ENCODE measurements at places on chromosomes 12 and 14.

GRCh38 chr12:87368259-87368658 lies 660.9 kb downstream of the C12orf50 start:
- peak; percentile 78 for DNase-seq

DNA sequence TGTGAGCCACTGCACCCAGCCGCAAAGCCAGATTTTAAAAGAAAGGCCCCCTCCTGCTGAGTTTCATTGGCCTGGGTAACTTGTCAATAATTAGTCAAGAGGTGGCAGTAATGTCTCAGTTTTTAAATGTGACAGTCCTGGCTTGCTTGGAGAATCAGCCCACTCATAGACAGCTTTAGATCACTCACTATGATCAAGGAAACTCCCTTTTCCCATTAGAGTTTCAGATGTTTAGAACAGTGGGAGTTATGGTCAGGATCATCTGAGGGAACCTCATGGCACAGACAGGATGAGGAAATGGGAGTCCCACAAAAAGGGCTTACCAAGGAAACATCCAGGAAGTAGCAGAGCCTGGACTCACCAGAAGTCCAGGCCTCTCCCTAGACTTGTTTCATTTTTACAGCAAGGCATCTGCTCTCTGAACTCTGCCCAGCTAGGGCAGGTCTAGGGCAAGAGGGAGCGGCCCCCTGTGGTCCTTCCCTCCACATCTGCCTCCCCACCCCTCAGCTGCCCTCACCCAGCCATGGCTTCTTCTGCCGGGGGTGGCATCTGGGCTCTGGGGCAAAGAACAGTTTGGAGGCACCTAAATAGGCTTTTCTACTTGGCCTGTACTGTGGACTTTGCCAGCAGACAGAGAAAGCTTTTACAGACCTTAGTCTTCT lies 11.2 kb downstream of the BCL2L14 start:
- peak; percentile 34 for DNase-seq

GRCh38 chr12:94147991-94148738 lies at the start of gene PLXNC1:
Gene PLXNC1 (plus strand): TSS chr12:94148577. CDS start chr12:94148972, 395 bp downstream.
- DNase-seq: no peak

- no peak for DNase-seq
Measured at GRCh38 chr12:111488271-111488670, 82.5 kb downstream of the SH2B3 start.

- DNase-seq: no peak
Measured at GRCh38 chr12:113057565-113058485, 1.3 kb downstream of the DTX1 start.

DNA sequence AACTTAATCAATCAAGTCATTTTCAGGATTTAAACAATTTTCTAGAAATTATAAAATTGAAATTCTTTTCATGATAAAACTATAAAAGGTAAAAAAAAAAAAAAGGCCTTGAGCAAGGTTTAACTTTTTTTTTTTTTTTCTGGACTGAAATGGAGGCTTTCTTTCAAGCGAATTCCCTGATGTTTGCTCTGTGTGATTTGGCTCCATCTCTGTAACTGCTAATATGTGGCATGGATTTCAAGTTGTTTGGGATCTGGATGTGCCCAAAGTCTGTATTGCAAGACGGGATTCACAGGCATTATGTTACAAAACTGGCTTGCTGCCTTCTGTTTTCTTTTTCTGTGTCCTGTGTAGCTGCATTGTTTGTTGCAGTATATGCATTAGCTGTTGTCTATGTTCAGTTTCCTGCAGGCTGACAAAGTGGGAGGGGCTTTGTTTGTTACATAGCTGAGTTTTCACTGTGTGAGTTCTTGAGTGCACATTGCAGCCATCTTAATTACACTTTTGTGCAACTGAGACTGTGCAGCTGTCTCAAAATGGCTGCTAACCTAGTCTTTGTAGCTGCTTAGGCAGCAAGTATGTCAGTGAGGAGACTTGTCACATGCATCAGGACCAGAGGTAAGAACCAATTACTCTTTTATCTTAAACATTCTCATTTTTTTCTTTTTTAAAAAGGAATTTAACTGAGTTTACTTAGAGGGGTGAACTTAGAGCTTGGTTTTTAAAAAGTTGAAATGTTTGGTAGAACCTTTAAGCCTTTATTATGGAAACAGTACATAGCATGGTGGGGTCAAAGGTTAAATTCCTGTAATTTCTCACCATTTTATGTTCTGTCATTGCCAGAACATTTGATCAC lies 19.5 kb downstream of the ATF7IP start:
- peak; percentile 94 for DNase-seq

DNA sequence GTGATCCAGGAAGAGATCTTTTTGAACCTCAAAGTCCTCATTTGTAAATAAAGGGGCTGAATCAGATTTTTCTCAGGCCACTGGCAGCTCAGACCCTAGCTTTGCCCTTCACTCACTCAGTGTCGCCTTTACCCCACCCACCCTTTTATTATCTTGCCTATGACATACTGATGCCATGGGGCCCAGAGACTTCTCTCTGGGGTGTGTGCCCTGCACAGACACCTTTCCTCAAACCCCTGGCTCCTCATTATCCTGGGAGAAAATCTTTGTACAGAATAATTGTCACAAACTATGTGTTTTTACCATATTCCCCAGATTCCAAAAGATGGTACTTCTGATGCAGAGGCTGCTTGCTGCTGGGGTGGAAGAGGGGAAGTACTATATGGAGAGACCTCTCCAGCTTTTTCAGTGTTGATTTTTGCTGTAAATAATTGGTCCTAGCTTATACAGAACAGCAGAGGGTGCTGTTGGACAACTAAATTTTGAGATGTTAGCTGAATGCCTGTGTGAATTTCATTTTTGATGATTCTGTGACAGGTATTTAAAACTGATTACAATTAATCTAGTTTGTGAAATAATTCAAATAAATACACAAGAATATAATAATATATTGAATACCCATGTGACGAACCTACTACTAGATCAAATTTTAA lies 53.9 kb upstream of the DCD start:
- DNase-seq: no peak

DNA sequence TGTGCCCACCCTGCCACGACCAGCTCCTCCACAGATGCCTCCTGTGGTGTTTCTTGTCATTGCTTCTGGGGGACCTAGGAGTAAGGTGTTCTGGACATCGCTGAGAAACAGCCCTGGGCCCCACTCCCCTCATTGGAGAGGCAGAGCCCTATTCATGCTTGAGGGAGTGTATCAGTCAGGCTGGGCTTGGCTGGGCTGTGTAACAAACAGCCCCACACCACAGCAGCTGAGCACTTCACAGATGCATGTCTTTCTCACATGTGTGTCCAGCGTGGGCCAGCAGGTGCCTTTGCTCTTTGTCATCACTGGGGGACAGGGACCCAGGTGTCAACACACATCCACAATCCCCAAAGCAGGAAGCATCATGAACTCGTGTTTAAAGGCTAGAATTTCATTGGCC lies 65.1 kb upstream of the FBRSL1 start:
- DNase-seq: no peak

GRCh38 chr14:67358924-67359774 lies 455 bp downstream of the ATP6V1D start:
- DNase-seq: no peak

- DNase-seq: no peak
Measured at GRCh38 chr12:64099397-64099796, 122.7 kb downstream of the KICS2 start.

- no peak for DNase-seq
Measured at GRCh38 chr14:66038618-66039017, 447.6 kb upstream of the CCDC196 start.

- DNase-seq: no peak
Measured at GRCh38 chr14:74927225-74927624, 4.2 kb upstream of the RPS6KL1 start.

DNA sequence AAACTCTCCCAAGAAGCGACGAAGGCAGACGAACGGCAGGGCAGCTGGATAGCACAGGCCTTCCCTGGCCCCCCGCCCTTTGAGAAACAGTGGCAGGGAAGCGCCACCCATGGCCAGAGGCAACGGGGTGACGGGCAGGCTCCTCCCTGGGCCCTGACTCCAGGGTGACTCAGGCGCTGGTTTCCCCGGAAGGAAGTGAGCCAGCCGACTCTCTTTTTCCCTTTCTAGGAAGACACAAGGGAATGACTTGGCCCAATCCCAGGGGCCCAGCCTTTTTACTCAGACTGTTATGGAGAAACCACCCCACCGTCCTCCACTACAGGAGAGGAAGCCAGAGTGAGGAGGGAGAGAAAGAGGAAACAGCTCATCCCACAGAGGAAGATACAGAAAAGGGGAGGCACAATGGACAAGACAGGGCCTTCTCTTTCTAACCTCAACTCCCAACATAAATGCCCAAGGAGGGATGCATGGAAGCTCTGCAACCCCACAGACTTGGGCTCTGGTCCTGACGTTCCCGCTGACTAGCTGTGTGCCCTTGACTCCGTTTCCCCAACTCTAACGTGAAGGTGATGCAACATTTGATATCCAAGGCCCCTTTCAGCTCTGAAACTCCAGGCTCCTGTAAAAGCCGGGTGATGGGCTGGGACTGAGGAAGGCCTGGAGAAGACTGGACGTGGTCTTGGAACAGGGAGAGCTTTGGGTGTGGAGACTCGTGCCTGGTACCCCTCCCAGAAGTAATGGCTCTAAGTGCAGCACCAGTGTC lies 27.9 kb downstream of the ACTN1 start:
- no peak for DNase-seq

- DNase-seq: no peak
Measured at GRCh38 chr12:10197879-10198278, 14.8 kb upstream of the GABARAPL1 start.

GRCh38 chr12:130288691-130289090 lies 49.0 kb upstream of the PIWIL1 start:
- DNase-seq: no peak

DNA sequence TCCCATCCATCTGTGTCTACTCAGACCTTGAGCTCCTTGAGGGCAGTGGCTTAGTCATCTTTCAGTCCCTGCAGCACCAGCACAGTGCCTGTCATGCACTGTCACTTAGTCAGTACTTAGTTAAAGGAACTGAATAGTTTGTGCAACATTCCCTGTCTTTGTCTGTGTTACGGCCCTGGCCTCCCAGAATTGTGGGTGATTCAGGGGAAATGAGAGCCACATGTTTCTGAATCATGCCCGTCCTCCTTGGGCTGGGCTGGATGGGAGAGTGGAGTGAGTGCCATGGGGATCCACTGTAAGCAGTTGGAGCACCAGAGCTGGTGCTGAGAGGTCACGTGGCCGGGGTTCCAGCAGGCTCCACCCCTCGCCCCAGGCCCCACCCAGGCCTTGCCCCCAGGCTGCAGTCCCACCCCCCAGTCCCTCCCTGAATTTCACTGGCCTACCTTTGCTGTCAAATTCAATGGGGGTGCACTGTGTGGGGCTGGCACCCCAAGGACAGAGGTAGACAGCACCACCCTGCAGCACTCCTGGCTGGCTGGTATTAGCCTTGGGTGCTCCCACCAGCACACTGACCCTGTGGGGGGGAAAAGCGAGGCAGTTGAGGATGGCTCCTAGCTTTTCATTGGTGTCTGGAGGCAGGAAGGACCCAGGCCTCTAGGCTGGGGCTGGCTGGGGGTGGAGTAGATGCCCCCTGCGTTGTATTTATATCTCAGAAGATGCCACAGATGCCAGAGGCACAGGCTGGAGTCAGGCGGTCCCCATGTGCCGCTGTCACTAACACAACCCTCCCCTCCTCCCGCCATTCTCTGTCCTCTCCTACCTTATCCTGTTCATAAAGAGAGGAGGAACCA lies 7.5 kb downstream of the ITGA5 start:
- no peak for DNase-seq

- no peak for DNase-seq
Measured at GRCh38 chr14:74670726-74671411, 42.0 kb downstream of the AREL1 start.

DNA sequence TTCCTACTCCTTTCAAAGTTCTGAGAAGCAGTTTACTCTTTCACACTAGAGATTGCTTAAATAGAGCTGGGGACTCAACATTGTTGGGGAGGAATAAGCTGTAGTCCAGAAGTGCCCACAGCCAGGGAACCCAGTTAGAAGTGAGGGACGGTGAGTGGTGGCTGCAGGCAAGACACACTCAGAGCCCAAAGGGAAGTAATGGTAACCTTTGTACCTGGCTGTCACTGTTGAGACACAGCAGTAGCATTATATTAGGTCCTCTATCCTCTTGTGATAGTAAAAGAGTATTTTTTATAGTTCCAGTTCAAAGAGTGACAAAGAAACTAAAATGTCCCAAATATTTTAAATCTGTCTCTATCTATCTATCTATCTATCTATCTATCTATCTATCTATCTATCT lies 263.3 kb downstream of the TTC6 start:
- DNase-seq: no peak

DNA sequence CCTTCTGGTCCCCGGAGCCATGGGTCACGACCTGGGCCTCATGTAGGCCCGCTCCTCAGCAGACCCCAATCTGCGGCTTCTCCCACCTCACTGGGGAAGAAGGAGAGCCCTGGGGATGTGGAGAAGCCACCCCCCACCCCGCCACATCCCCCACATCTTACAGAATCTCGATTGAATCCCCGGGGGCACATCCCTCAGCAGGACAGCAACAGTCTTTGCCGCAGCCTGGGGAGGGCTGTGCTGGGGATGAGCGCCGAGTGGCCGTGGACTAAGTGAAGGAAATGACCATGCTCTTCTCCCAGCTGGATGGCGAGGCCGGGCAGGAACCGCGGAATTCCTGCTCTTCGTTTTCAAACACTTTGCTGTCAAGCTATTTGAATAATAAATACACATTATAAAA lies 169.0 kb upstream of the RTL1 start:
- no peak for DNase-seq

DNA sequence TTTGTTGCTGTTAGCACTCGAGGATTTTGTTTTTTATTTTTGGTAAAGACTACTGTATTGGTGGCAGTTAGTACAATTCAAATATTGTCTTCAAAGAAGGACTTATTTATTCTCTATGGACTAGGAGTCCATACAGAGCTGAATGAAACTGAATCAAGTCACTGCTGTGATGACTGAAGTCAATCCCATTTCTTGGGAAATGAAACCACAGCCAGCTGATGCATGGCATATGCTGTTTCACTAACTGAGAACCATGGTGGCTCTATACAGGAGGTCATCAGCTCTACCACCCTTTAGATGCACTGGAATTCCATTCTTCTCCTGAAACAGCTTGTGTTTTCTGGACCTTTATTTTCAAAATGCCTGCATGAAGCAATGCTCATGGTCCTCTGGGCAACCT lies 22.2 kb downstream of the VTI1B start:
- no peak for DNase-seq

DNA sequence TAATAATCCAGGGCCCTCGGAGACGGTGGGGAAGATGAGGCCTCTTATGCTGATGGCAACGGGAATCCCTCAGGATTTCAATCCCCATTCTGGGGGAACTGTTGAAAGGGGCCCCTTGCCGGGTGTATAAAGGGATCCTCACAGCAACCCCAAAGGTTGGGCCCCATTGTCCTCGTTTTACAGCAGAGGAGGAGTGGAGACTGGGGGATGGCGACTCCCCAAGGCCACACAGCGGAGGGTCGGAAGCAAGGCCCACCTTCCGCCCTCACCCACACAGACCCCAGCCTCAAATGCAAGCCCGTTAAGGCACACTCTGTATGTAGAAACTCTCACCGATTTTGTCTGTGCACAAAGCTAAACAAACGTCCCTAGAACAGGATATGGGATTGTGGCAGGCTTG lies 327.9 kb upstream of the DIO3 start:
- no peak for DNase-seq

Measured in NCI-H2081 treated with DMSO at 0.1 percent for 48 hours (cell line).